ENCODE measurements at places on chromosomes 2 and 18.

GRCh38 chr2:64263315-64263714 lies 119.1 kb upstream of the PELI1 start:
- no peak for DNase-seq

GRCh38 chr18:48216639-48217257 lies 192.4 kb downstream of the ZBTB7C start:
- DNase-seq: no peak

GRCh38 chr2:230893338-230893737 lies 28.6 kb downstream of the ITM2C start:
- no peak for DNase-seq

GRCh38 chr2:227411320-227411989 lies 23.7 kb upstream of the SCYGR1 start:
- DNase-seq: no peak

GRCh38 chr2:96866586-96866985 lies 3.3 kb downstream of the SEMA4C start:
- no peak for DNase-seq

- no peak for DNase-seq
These were observed 9.8 kb upstream of the RAB17 start for GRCh38 chr2:237600205-237600846.

- no peak for DNase-seq
These were observed 17.5 kb upstream of the FAHD2A start for GRCh38 chr2:95384854-95385569.

DNA sequence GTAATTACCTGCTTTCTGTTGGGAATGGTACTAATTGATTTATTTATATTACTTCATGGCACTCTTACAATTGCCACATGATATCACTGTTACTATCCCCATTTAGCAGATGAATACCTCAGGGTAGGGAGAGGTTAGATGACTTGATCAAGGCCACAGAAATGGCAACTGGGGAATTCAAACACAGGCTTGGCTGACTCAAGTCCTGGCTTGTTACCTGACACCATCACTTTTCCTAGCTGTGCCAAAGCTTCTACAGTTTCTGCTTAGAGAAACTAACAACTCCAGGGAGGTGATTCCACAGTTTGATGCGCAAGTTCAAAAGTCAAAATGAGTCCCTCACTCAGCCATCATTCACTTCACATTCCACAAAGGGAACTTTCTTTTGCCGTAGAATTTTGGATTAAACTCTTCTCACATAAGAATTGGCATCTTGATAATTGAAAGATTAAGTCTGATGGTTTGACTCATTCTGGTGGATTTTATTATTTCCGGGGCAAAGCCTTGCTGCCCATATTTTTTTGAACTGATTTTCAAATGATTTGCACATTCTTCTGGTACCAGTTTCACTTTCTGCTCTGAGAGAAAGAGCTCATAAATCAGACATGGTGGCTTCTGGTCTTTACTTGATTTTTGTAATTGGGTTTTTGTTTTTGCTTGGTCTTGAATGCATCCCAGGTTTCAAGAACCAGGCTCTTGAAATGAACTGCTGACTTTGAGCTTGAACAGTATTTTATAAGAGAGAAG lies 656.8 kb downstream of the BCL11A start:
- DNase-seq: no peak

GRCh38 chr2:235227590-235227989 lies 266.3 kb upstream of the AGAP1 start:
- DNase-seq: no peak

GRCh38 chr2:126739141-126739540 lies 83.2 kb downstream of the GYPC start:
- no peak for DNase-seq

- no peak for DNase-seq
These were observed 514.2 kb upstream of the MYT1L start for GRCh38 chr2:2845267-2845666.

GRCh38 chr2:25912851-25913695 lies 34.8 kb upstream of the ASXL2 start:
- DNase-seq: no peak

- DNase-seq: no peak
These were observed 12.2 kb downstream of the KANSL3 start for GRCh38 chr2:96625571-96626552.
